ENCODE measurements at places on chromosomes 6 and 20. TPM values are rescaled to one million over a fixed set of nuclear protein-coding genes. Genes with fewer than 3 reads are reported as not detected.

The SYTL3 gene
- 199 TPM for total RNA-seq

DNA sequence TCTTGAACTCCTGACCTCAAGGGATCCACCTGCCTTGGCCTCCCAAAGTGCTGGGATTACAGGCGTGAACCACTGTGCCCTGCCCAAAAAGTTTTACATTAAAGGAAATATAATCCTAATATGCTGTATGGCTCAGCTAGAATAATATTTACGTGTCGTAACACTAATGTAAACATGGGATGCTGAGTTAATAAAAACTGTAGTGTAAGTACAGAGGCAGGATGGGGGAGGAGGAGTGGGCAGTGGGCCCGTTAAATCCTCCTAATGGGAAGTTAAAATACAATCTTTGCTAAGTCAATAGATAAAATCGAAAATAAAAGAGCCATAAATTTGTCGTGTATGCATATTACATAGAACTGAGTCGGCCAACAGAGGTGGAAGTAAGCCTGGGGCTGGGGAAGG, 12.1 kb upstream of the IP6K3 start:
- no peaks in the 10 kb centered on the region for H3K36me3 ChIP-seq
- H3K4me1 ChIP-seq, result no peaks in the 10 kb centered on the region
- no peak for DNase-seq
- H3K27me3 ChIP-seq, result no peaks in the 10 kb centered on the region
- H3K27ac ChIP-seq, result no peak overlapping the region

GRCh38 chr6:41594326-41594725, 43.9 kb upstream of the MDFI start:
- peaks cover 8% of the 10 kb centered on the region for H3K36me3 ChIP-seq
- peaks cover 21% of the 10 kb centered on the region for H3K4me1 ChIP-seq
- DNase-seq, result no peak
- no peak overlapping the region for H3K27ac ChIP-seq
- H3K27me3 ChIP-seq, result no peaks in the 10 kb centered on the region

- H3K27me3 ChIP-seq, result peaks cover 26% of the 10 kb centered on the region
- no peak for DNase-seq
- no peak overlapping the region for H3K27ac ChIP-seq
- H3K36me3 ChIP-seq, result no peaks in the 10 kb centered on the region
- no peaks in the 10 kb centered on the region for H3K4me1 ChIP-seq
These were observed 10.8 kb upstream of the EEF1E1 start for GRCh38 chr6:8113131-8113654.

GRCh38 chr6:163922562-163922961, 508.0 kb downstream of the QKI start:
- no peak overlapping the region for H3K27ac ChIP-seq
- H3K4me3 ChIP-seq, result no peak overlapping the region
- no peaks in the 10 kb centered on the region for H3K36me3 ChIP-seq
- no peaks in the 10 kb centered on the region for H3K4me1 ChIP-seq
- H3K27me3 ChIP-seq, result peaks cover 8% of the 10 kb centered on the region
- no peak for DNase-seq
